ENCODE measurements at places on chromosomes 11 and 22. TPM values are rescaled to one million over a fixed set of nuclear protein-coding genes. Genes with fewer than 3 reads are reported as not detected.

- no peak for DNase-seq
Observed at GRCh38 chr22:36467042-36467810, 14.2 kb downstream of the TXN2 start.

SLC22A6 gene
- 0.09 TPM for polyA plus RNA-seq

- DNase-seq = no peak
Observed at GRCh38 chr11:33716243-33716642, 15.6 kb upstream of the C11orf91 start.

GRCh38 chr11:128262463-128263345, 324.7 kb downstream of the ETS1 start:
- no peak for DNase-seq

DNA sequence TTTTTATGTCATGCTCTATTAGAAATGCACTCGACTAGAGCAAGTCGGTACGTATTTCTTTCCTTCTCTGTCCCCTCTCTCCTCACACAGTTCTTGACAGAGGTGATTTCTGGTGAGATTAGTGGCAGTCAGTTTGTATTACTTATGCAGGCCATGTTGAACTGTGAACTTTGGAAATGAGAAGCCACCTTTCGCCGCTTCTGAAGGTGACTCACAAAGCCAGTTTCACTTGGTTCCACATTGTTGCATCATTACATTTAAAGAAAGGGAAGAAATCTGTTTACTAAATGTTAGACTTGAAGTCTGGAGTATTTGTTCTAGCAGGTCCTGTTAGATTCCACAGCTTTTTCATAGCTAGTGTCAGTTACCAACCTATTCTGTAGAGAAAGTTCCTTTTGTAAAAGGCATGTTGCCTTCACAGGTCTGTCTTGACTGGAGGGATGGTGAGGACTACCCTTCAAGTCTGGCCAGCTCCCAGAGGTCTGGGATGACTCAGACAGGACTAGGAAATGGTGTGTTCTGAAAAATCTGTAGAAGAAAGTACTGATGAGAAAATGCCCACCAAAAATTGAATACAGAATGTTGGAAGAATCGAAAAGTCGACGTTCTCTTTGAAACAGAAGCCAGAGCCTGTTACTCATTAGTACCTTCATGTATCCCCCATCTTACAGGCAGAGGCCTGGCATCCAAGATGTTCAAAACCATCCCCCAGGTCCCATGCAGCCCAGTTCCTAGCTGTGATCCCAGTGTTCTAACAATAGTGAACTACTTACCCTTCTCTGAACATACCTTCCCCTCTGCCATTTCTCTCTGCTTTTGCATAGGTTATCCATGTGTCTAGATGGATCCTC, 181.4 kb downstream of the DBX1 start:
- no peak for DNase-seq

GRCh38 chr11:113773092-113773415, 438 bp downstream of the ZW10 start:
- no peak for DNase-seq

DNA sequence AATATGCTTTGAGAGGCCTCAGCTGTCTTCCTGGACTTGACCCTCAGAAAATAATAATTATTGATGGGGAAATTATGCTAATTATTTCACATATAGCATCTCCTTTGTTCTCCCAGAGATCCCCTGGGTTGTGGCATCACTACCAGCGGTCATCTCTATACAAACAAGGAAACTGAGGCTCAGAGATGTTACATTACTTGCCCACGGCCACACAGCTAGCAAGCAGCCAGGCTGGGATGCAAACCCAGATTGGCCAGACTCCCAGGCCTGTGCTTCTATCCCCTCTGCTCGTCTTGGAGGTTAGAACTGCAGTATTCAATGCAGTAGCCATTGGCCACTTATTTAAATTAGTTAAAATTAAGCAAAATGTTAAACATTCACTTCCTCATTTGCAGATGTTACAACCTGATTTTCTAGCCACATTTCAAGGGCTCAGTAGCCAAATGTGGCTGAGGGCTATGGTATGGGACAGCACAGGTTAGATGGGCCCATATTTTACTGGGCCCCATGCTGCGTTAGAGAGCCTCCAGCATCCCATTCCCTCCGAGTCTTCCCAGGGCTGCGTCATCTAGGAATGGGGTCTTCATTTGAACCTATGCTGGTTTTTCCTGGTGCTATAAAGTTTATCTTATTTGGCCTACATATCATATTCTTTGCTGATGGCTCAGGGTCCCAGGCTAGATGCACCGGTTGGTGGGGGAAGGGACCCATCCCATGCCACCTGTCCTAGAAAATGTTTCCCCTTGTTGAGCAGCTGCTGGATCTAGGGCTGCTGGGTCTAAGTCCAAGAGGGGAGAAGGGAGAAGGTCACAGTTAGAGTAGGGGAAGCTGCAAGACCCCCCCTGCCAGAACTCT, 2.2 kb downstream of the SLC35C1 start:
- DNase-seq = no peak

DNA sequence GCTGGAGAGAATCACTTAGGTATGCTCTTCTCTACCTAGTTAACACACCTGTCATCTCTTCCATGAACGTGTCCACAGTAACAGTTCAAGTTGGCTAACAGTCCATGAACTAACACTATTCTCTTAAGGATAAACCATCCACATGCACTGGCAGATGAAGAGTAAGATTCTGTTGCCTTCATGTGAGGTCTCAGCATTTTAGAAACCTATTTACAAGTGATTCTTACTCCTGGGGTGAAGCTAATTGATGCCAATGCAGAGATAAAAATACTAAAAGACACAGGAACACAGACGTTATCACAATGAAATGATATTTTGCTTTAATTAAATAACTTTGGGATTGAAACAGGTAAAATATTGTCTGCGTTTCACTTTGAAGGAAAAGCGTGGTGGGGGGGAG, 1.3 kb downstream of the LRRC4C start:
- no peak for DNase-seq

DNA sequence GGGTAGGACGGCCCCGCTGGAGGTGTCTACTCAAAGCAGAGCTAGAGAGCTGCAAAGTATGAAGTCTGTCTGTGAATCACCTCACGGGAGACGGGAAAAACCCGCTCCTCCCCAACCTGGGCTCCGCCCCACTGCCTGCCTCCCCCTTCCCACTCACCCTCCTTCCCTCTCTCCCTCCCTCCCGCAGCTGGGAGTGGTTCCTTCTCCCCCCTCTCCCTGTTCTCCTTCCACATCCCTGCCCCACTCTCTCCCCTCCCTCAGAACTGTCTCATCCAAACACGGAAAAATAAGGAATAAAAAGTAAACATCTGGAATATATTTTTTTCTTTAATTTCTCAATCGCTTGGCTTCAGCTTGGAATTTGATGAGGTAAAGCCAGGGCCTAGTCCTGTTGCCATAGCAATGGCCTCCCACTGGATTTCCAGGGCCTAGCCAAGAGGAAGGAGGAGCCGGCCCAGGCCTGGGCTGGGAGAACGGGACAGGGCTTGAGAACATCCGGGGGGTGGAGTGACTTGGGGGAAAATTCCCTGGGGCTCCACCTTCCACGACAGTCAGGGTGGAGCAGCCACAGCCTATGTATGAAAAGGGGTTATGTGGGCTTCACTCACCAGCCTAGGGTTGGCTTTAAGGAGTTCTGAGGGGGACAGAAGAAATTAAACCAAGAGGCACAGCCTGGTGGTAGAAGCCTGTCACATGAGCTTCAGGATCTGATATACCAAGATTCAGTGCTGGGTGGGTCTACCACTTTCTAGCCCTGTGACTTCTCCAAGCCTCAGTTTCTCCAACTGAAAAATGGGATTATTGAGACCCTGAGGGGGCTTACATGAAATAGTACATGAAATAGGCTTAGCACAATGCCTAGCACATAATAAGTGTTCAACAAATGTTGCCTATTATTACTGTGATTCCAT, 2.2 kb downstream of the TNKS1BP1 start:
- DNase-seq = peak; percentile 96

SUSD2 gene
- polyA plus RNA-seq = 20.2 TPM

DNA sequence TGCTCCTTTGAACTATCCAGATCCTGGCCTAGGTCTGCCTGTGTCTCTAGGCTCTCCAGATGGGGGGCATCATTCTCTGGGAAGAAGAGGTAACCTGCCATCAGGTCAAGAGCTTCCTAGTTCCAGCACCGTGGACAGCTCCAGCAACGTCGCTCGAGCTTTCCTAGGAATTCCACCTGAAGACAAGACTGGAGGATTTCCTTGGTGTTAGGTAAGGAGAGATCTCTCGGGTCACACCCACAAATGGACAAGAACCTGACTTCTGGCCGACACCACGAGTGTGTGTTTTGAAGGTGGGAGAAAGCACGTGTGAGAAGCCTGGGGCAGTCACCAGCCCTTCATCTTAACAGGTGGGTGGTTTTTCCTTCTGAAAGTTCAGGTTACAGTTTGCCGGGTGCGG, 1.2 kb downstream of the PRG3 start:
- no peak for DNase-seq

ACRV1 gene
- 1.3 TPM for polyA plus RNA-seq

DNA sequence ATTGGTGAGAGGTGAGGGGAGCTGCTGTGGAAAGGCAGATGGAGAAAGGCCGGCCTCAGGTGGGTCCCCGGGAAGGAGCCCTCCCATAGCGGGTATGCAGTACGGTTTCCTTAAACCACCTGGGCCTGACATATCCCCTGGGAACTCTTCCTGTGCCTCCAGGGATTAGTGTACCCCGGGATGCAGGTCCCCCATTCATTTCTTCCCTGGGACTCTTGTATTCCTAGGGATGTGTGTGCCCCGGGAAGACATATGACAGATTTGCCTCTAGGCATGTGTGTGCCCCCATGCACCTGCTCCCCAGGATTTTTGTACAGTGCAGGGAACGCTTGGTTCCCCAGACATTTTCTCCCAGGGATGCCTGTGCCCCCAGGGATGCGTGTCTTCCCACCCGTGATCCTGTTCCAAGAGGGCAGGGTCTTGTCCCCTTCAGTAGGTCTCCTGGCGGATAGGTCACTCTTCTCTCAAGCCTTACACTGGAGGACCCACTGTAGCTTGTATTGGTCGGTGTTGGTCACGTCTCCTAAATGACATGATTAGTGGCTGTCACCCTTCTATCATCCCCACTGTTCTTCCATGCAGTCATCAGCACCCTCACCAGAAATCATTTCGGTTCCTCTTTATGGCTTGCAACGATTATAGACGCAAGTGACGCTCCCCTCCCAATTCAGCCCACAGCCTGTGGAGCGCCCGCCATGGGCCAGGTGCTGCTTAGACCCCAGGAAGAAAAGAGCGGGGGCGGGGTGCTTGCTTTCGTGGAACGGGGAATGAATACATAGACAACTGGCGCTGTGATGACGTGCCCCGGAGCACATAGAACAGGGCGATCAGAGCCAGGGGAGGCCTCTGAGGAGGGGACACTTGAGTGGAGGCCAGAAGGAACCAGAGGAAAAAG, 1.3 kb downstream of the PARVB start:
- DNase-seq = no peak

DNA sequence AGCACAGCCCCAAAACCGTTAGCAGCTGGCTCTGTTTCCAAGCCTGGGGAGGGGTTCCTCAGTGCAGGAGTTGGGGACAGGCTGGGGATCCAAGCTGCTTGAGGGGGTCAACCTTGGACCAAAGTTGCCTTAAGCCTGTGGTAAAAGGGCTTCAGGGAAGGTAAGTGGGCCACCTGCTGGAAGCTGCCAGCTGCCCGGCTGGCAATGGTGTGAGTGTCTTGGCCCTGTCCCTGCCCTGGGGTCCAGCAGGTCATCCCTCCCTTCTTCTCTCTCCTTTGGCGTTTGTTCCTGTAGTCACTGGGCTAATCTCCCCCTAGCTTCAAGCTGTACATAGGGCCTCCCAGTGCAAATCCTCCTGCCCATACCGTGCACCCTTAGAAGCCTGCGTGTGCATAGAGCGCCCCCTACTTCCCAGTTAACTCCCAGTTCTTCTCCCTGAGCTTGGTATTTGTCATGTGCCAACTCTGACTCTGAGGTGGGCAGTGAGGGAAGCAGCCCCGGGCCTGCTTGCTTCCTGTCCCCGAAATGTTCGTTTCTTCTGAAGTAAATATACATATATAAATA, 4.4 kb downstream of the TMEM258 start:
- DNase-seq = no peak

DNA sequence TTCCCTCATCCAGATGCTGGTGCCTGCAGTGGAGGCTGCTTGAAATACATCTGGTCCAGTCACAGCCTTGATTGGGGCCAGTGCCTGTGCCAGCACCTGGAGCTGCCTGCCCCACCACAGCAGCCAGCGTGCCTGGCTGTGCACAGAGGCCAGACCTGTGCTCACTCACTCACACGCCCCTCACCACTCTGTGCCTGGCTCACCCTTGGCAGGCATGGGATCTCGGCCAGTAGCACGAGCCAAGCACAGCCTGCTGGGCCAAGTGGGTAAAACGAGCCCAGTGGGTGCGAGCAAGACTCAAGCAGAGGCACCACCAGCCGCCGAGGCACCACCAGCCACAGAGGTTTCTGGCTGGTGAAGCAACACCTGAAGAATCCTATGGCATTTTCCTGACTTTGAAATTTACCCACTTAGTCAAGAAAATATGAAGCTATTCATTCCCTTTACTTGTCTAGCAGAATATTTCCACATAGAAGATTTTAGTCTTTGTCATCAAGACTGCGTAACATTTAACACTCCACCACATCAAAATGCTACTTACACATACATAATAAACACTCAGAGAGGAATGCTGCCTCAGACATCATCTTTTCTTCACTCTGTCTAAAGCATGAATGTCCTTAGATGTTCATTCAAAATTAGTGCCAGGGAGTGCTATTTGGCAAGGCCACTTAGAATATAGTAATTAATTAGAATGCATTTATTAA, 424.3 kb upstream of the FAT3 start:
- DNase-seq = no peak

DGCR6L gene
- 50.9 TPM for polyA plus RNA-seq

DNA sequence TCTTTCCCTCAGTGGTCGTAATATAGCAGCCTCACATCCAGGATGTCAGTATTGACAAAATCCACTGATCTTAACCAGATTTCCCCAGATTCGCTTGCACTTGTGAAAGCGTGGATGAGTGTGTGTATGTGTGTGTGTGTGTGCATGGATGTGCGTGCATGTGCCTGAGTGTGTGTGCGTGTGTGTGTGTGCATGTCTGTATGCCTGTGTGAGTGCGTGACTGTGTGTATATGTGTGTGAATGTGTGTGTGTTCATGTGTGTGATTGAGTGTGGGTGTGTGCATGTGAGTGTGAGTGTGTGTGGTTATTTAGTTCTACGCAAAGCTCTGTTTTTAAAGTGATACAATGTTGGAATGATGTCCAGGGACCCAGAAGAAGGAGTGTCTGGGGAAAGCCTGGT, 723.2 kb downstream of the BRD1 start:
- no peak for DNase-seq
